Cerebellar nuclear complex (tissue), 1 donor: ENCODE measurements at places on chromosomes 4 and X.

DNA sequence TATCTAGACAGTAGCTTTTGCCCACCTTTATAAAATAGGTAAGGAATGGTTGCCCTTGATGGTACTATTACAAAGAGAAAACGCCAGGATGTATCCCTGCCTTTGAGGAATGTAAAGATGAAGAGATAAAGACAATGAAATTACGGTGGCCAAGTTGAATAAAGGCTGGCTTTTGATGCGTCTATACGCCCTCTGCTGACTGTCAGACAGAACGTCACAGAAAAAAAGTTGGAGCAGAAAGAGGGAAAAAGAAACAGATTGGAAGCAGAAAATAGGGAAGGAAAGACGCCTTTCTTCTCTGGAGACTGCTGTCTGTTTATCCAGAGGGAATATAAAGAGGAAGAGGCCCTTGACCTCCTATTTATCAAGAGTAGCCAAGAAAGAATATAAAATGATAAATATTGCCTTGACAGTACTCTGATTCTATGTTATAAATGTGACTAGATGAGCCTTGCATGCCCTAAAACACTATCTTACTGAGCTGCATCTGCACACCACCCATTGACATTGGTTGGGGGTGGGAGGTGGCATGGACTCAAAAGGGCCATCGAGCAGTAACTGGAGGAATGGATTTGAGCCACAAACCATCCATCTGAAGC lies 30.6 kb downstream of the PCDH19 start:
- DNase-seq: no peak

DNA sequence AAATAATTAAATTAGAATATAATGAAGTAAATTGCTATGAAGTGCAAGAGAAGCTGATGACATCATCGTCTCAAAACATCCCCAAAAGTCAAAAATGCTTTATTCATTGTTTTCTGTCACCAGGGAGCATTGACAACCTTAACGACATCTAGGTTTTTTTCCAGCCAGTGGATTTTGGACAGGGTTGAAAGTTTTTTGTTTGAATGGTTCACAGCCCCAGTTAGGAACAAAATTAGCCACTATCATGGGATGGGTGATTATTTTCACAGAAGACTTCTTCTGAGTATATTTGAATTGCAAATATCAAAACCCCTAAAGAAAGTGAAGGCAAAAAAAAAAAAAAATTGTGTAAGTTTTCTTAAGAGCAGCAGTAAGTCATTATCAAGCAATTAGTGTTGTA lies 826.1 kb downstream of the STPG2 start:
- DNase-seq: no peak

DNA sequence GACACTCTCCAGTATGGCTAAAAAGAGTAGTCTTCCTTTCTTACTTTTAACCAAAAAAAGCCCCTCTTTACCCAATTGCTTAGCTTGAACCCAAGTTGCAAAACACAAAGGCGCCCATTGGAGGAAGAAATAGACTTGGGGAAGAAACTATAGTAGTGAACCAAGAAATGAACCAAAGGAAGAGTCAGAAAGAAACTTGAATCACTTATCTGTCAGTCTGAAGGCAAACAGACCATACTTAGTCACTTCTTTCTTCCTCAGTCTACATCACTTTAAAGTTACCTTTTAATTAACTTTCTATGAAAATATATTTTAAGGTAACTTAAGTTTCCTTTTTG lies 161.4 kb upstream of the GIMD1 start:
- no peak for DNase-seq

DNA sequence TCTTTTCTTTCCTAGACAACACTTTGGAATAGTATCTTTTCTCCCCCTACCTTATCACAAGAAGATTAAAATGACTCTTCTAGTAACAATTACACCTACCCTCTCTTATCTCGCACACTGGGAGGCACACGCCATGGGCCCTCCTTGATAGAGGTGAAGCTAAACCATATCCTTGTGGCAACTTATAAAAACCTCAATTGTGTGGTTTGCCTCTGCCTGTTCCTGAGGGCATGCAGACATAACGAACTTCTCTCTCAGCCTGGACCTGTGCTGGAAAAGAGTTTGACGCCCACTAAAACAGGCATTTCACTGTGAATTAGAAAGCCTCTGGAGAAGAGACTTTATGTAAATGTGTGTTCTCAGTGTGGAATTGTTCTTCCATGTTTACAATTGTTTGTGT lies 141.2 kb downstream of the NDST3 start:
- no peak for DNase-seq

DNA sequence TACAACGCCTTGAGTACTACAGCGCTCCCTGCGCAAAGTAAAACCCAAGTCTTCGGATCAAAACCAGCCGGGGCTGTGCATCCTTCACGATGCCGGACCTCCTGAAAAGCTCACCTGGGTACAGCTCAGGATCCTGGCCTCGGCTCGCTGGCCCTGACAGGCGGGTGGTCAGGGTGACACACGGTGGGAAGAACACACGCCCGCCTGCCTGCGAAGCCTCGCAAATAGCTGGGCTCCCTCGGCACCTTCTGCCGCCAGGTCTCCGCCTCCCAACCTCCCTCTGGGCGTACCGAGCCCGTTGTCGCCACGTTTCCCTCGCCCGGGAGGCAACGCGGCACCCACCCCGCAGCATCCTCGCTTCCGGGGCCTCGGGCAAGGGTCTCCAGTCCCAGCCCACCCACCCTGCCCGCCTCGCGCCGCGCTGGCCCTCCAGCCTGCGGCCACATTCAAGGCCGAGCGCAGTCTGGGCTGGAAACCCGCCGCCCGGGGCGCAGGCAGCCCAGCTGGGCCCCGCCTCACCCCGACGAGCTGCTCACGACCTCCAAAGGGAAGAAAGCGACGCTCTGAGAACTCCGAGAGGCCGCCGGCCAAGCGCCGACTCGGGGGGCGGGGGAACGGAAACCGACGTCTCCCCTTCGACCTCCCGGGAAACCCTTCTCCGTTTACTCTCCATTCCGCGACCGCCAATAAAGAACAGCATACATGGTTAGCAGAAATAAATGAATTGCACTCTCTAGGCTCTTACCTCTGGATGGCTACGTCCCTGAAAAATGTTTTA lies 511 bp downstream of the PPM1K start:
- DNase-seq: no peak

DNA sequence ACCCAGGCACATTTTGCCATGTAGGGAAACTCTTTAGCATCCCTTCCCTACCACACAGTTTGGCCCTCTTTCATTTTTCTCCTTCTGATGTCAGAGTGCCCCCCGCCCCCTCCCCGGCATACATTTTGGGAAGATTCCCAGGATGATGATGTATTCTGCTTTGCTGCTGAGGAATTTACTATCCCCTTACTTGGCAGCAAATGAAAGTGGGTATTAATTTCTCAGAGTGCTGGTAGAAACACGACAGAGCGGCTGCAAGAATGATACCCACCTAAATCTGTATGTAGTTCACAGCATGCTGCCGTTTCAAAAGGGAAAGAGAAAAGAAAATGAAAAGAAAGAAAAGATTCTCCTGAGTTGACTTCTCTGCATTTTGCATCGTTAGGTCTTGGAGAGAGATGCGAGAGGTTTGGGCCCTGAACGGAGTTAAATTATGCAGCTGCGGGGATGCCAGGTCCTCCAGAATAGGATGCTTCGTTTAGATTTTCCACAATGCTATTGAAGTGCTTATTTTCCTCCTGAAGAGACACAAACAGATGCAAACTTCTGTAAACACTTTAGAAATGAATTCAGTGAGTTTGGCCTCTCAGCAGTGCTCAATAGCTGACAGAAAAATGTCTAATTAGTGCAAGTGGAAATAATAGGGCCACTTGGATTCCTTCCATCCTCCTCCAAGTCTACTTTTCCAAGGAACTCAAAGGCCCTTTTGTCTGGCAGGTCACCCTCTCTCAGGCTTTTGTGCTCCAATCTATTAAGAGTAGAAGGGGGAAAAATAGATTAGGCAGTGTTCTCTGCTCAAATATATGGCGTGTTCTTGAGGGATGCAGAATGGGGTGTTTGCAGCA lies 106.2 kb downstream of the ALPK1 start:
- no peak for DNase-seq

DNA sequence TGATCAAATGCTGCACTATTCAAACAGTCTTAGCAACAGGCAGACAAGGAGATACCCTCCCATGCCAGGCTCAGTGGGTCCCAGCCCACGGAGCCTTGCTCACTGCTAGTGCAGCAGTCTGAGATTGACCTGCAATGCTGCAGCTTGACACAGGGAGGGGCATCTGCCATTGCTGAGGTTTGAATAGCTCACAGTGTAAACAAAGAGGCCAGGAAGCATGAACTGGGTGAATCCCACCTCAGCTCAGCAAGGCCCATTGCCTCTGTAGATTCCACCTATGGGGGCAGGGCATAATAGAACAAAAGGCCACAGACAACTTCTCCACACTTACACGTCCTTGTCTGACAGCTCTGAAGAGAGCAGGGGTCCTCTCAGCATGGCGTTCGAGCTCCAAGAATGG lies 26.6 kb upstream of the ZXDB start:
- DNase-seq: no peak

DNA sequence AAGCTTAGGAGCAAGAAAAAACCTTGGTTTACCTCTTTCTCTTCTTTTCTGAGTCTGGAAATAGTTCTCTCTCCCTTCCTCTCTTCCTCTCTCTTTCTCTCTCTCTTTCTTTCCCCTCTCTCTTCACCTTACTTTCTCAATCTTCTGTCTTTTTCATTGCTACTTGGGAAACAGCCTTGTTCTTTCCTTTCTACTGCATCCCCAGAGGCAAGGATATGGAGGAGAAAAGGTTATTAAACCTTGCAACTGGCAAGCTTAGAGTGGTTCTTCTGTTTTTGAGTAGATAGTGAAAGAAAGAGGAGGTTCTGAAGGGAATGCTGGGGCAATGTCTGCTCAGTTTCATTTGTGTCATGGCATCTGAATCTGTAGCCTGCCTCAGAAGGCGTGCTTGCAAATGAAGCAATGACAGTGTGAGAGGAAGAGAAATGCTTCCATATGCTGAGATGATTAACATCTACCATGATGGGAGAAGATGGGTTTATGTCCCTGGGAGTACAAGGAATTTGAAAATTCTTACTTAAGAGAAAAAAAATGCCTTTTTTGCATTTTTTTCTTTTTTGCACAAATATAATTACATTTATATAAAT lies 190.6 kb downstream of the CEP135 start:
- DNase-seq: no peak

- no peak for DNase-seq
These were observed 852.0 kb downstream of the PCDH18 start for GRCh38 chr4:136680271-136680670.

DNA sequence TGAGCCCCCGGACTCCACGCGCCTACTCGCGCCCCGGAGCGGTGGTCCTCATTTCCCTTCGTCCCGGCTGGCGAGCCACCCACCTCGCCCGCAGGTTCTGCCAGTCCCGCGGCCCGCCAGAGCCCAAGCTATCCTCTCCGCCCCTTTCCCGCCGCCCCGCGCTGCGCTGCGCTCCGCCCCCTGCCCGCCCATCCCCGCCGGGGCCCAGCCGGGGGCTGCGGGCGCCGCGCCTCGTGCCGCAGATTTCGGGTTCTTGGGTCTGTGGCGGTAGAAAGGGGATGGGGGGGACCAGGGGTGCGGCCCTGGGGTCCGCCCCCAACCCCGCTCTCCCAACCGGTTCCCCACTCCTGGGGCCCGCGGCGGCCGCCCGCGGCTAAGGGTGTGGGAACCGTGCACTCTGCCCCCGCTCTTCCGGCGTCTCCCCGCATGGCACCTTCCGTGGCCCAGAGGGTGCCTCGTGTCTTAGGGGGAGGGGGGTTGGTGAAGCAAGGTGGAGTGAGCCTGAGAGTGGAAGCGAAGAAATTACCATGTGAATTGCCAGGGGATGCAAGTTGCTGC lies 650.8 kb upstream of the DIPK2B start:
- DNase-seq: no peak

GRCh38 chr4:69490271-69490670 lies 5.4 kb downstream of the UGT2B4 start:
- no peak for DNase-seq

DNA sequence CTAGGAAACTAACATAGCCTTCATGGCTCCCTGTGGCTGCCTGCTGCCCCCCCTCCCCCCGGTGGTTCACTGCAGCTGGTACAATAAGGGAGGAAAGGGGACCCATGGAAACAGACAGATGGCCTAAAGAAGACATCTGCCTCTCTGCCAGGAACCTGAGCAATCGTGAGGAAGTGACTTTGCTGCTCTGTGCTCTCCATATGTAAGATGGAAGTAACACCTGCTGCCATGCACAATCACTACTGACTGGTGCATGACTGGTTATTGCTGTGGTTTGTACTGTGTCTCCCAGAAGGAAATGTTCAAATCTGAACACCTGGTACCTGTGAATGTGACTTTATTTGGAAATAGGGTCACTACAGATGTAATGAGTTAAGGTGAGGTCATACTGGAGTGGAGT lies 43.6 kb downstream of the CD99L2 start:
- no peak for DNase-seq

- DNase-seq: no peak
These were observed 6.5 kb downstream of the C4orf50 start for GRCh38 chr4:6011686-6012085.

DNA sequence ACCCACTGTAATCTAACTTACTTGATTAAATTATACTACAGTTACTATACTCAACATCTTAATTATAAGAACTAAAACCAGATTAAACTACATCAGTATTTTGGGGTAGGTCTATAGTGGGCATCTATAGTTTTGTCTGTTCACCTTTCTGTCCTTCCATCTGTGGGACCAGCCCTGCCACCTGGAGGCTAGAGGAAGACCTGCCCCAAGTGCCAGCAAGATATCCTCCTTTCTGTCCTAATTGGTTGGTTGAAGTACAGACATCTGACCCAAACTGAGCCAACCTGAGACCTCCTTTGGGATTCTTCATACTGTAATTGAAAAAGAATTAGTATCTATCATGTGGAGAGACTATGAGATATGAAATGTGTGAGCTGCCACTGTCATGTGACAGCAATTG lies 172.2 kb upstream of the TLL1 start:
- DNase-seq: no peak

DNA sequence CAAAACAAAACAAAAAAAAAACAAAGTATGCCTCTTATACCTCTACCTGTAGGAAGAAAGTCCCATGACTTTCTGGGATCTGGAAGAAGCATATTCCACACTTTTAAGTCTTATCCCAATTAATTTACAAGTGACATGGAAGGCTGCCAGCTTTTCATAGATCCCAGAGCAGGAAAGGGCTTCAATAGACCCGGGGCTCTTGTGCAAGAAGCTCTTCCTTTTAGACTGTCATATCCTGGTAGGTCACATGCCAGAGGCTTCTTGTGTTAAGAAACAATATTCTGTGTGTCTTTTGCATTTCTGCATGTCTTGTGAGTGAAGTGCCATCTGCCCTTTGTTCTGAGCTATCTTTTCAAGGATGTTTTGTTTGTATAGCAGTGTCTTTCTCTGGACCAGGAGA lies 84.4 kb upstream of the PHOX2B start:
- DNase-seq: no peak

DNA sequence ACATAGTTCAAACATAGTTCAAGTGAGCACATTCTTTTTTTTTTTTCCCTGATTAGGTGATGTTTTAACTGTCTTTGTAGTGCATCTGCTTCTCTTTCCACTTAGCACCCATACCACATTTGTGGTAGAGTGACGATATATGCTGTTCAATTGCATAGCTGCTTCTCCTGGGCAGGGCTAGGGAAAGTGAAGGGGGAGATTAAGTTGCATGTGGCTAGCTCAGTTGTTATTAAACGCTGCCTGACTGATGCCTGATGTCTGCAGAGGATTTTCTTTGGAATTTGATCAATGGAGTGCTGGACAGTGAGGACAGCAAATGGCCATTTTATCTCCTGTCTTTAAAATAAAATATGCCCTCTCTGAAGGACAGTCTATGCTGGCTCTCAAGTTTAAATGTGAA lies 63.7 kb downstream of the ANK2 start:
- DNase-seq: no peak

GRCh38 chrX:25527156-25527555 lies 511.4 kb upstream of the ARX start:
- DNase-seq: no peak
